HFF-Myc (cell line): ENCODE measurements at places on chromosomes 4 and X.

GRCh38 chrX:63708801-63709200 lies 76.2 kb downstream of the ARHGEF9 start:
- DNase-seq, result no peak

DNA sequence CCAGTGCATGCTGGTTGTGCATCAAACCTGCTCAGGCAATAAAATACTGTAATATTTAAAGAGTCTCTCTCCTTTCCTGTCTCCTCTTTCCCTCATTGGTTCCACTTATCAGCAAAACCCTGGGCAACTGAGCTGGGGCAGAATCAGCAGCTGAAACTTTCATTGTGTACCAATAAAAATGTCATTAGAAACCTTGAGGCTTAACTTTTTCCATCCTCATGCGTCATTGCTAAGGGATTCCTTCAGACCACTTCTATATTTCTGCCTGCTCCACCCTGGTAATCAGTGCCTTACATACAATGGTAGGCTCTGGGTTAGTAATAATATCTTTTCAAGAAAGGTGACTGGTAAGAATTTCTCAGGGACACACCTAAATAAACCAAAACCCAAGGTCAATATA lies 880.3 kb downstream of the RPA4 start:
- DNase-seq, result no peak

DNA sequence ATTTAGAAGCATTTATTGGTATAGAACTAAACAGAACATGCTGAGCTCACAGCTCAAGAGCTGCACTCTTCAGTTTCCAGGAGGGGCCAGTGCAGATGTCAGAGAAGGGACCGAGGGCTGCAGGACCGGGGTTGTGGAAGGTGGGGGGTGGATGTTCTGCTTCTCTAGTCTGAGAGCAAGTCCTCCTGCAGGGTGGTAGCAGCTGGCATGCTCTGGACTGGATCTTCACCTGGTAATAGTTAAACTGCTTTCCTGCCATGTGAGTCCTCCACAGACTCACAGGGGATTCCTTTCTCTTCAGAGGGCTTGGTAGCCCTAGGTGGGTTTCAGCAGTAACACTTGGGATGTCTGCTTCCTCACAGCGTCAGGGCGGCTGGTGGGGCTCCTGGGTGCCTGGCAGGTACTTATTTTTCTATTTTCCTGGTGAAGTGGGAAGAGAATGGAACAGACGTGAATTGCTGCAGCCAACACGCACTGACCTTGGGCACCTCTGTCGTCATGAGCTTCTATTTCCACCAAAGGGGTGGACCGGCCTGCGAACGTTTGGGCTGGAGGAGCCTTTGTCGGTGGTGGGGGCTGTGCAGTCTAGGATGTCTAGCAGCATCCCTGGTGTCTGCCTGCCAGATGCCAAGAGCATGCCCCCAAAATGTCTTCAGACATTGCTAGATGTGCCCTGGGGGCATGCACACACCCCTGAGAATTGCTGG lies 2.5 kb downstream of the MAEA start:
- DNase-seq, result no peak

DNA sequence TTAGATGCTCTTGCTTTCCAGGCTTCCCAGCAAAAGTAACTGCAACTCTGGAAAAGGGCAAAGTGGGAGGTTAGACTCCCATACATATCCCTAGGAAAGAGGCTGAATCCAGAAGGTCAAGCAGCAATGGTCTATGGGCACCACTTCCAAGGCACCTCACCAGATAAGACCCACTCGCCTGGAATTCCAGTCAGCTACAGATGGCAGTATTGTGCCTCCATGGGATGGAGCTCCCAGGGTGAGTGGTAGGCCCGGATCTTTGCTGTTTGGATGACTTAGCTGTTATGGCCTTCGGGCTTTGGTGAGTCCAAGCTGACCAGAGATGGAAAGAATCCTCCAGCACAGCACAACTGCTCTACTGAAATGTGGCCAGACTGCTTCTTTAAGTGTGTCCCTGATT lies 688.0 kb downstream of the PCDH19 start:
- no peak for DNase-seq

DNA sequence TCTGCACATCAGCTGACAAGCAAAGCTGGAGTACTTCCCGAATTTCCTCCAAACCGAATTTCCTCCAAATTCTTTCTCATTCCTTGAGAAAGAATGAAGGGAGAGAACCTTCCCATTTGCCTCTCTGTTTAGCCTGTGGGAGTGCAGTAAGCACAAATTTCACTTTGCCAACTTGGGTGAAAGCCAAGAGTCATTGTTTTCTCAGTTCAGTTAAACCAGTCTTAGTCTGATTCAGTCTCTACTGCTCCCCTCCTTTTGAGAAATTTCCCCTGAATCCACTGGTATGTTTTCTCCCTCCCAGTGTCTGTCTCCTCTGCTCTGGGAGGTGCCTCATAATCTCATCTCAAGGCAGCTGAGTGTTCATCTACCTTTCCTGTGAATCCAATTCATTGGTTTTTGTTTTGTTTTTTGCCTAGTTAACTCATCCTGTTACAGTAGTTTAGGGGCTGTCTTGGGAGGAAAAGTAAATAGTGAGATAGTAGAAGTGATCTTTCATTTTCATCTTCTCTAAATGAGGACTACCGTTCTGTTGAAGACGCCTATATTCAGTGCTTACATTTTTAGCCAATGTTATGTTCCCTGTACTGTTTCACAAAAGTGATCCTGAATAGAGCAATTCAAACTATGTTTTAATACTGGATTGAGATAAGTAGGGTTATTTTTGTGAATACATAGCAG lies 49.0 kb downstream of the SYTL5 start:
- no peak for DNase-seq

GRCh38 chr4:73725985-73726384 lies 14.4 kb upstream of the CXCL8 start:
- peak; percentile 79 for DNase-seq

DNA sequence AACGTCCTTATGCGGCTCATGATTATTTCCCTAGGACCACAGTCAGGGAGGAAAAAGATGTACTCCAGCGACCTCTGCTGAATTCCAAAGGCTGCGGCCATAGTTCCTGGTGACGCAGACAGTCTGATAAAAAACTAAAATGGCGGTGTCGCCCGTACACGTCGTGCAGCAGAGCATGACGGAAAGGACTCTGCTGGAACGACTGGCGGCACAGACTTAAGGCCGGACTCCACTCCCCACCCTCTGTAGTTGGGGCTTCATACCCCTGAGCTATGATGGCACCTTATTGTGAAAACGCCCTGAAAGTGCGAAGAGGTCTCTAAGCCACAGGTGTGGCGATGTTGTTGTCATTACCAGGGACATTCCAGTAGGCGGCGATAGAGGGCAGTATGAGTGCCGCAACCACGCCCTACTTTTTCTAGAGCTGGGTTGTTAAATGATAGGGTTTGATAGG lies 90.0 kb upstream of the EDA2R start:
- peak; percentile 37 for DNase-seq

GRCh38 chrX:154751669-154752271 lies 893 bp upstream of the GAB3 start:
- no peak for DNase-seq

GRCh38 chr4:23060776-23061175 lies 368.0 kb downstream of the GBA3 start:
- no peak for DNase-seq

DNA sequence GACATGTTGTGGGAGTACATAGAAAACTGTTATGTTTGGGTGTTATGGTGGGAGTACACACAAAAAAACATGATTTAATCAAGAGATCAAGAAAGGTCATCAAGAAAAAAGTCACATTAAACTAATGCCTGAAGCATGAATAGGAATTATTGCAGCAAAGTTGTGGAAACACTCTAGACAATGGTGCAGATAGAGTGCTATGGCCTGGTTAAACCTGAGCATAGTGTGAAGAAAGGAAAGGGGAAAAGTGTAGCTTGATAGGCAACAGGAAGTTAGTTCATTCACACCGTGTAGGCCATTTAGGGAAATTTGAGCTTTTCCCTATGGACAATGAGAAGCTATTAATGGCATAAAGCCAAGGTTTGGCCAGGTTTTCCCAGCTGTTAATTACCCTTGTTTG lies 162.1 kb upstream of the EMCN start:
- no peak for DNase-seq

DNA sequence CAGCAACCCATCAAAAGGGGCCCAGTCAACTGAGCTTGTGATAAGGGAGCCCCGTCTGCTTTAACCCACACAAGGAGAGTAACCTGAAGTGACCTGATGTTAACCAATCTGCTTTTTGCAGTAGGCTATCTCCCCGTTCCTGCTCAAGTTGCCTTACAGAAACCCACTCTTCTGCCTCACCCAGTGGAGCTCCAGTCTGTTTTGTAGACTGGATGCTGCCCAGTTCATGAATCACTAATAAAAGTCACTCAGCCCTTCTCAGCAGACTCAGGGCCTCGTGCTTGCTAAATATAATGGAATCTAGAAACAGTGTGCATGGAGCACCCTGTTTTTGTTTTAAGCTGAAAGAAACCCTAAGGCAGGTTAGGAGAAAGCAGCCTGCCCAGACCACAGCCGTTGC lies 312.3 kb downstream of the FBXW7 start:
- DNase-seq, result no peak

GRCh38 chr4:57103051-57103450 lies 7.1 kb downstream of the IGFBP7 start:
- DNase-seq, result no peak

DNA sequence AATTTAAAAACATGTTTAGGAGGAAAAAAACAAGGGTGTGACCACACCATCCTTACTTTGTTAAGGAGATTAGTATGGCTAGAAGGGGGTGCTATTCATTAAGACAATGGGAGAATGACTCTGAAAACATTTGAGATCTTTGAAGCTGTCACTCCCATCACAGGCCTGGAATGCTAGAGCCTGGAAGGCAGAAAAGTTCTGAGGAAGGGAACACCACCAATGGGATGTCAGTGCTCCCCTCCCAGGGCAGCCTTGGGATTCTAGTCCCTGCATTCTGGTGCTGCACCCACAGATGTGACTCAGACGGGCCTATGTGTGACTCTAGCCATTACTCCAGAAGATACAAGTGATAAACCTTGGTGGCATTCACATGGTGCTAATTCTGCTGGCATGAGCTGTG lies 162.2 kb upstream of the ANXA10 start:
- no peak for DNase-seq

- DNase-seq, result no peak
Observed at GRCh38 chrX:150366951-150367545, 3.9 kb downstream of the MAMLD1 start.

DNA sequence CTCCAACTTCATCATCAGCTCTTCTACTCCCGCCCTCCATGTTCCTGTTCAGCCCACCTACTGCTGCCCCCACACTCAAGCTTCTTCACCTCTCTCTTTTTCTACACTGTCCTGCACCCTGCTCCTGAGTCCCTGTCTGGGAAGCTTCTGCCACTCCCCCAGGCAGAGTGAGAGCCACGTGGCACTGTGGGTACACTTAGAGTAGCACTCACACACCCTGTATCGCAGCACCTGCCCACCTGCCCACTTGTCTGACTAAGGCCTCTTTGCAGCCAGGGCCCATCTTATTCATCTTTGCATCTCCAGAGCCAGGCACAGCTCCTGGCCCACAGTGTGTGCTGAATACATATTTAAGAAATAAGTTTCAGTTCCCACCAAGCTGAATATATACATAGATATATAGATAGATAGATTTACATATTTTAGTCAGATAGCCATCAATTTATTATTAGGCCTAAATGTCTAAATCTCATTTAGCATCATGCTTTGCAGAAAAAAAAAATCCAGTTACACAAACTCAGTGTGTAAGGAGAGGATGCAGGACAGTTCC lies 24.9 kb downstream of the CCDC149 start:
- DNase-seq, result no peak

- DNase-seq, result peak; percentile 76
Observed at GRCh38 chr4:150385606-150386005, 196.3 kb upstream of the MAB21L2 start.

GRCh38 chrX:142149919-142150318 lies 55.2 kb downstream of the MAGEC2 start:
- DNase-seq, result no peak

- no peak for DNase-seq
Observed at GRCh38 chr4:2281575-2282343, 19.9 kb upstream of the MXD4 start.

GRCh38 chr4:187171706-187172339 lies 448.2 kb upstream of the FAT1 start:
- DNase-seq, result peak; percentile 40

GRCh38 chr4:108738003-108738706 lies 24.7 kb downstream of the ETNPPL start:
- DNase-seq, result no peak

DNA sequence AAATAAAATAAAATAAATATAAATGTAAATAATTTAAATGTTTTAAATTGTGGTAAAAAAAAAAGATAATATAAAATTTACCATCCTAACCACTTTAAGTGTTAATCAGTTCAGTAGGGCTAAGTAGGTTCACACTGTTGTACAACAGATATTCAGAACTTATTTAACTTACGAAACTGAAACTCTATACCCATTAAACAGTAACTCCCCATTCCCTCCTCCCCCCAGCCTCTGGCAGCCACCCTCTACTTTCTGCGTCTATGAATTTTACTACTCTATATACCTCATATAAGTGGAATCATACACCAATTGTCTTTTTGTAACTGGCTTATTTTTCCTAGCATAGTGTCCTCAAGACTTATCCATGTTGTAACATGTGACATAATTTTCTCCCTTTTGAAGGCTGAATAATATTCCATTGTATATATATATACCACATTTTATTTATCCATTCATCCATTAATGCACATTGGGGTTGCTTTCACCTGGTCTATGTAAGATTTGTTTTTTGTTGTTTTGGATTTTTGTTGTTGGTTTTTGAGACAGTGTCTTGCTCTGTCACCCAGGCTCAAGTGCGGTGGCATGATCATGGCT lies 32.5 kb upstream of the ELF2 start:
- DNase-seq, result no peak

DNA sequence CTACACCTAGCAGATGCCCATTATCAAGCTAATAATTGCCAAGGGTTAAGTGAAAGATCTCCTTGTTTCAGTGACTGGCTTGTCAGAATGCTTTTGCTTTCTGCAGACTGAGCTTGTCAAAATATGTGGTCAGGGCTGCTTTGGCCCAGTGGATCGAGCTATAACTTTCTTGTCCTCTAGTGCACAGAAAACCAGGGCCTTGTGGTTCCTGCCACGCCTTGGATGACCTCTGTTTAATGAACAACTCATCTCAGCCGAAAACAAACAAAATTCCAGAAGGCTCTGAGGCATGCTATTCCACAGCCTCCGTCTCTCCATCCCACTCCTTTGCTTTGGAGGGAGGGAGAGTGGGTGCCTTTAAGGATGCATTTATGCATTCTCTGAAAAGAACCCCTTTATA lies 11.3 kb downstream of the EVC start:
- DNase-seq, result no peak

DNA sequence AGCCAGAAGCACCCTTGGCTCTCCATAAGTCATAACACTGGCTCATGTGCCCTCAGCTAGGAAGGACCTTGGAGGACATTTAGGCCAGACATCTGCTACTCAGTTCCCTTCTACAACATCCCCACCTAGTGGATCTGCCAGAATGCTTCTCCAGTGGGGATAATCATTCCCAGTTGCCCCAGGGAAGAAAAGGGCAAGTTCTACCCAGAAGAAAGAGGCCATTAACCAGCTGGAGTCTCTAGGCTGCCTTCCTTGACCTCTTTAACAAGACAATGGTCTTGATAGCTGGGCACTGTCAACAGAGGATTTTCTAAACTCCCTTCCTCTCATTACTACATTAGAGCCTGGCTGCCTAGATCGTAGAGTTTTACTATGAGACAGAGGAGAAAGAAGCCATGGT lies 42.0 kb downstream of the LGI2 start:
- DNase-seq, result no peak
